ENCODE measurements at places on chromosomes 5 and 9.

DNA sequence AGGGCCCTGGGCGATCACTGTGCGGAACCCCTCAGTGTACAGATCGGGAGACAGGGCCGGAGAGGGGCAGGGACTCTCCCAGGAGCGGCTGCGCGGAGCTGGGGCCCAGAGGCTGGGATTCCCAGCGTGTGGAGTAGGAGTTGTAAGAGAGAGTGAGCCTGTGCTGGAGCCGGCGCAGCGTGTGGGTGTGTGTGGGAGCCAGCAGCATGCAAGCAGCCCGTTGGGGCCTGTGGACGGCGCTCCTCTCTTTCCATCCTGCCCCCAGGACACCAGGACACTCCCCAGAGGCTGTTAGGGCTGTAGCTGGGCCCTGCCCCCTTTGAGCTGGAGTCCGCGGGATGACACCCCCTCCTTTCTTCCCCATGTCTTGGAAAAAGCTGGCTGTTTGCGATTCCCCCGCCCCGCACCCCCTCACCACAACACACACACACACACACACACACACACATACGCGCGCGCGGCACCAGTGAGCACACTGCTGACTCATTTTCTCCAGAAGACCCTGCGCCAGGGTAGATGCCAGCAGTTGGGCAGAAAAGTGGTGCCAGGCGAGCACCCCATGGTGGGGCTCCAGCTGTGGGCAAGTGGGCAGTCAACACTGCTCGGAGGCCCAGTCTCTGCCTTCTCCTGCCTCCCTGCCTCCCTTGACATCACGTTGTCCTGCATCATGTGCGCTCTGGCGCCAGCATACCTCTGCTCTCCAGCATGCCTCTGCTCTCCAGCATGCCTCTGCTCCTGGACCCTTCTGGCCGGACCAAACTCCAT is 1.5 kb downstream of the COL27A1 start:
- peak; percentile 7 for DNase-seq

DNA sequence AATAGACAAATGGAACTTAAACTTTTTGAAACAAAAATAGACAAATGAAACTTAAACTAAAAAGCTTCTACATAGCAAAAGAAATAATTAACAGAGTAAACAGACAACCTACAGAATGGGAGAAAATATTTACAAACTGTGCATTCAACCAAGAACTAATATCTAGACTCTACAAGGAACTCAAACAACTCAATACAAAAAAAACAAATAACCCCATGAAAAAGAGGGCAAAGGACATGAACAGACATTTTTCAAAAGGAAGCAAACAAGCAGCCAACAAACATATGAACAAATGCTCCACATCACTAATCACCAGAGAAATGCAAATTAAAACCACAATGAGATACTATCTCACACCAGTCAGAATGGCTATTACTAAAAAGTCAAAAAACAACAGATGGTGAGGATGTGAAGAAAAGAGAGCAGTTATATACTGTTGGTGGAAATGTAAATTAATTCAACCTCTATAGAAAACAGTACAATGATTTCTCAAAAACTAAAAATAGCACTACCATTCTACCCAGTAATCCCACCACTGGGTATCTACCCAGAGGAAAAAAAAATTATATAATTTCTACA is 170.8 kb upstream of the RGMB start:
- DNase-seq: no peak

DNA sequence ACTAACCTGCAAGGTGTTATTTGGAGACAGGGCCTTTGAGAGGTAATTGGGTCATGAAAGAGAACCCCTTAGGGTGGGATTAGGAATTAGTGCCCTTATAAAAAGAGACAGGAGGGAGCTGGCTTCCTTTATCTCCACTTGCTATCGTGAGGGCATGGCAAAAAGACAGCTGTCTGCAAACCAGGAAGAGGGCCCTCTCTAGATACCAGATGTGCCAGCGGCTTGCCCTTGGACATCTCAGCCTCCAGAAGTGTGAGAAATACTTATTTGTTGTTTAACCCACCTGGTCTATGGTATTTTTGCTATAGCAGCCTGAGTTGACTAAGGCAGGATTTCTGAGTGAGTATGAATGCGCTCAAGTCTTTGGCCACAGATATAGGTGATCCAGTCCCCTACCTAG is 978 bp upstream of the RGS14 start:
- no peak for DNase-seq

DNA sequence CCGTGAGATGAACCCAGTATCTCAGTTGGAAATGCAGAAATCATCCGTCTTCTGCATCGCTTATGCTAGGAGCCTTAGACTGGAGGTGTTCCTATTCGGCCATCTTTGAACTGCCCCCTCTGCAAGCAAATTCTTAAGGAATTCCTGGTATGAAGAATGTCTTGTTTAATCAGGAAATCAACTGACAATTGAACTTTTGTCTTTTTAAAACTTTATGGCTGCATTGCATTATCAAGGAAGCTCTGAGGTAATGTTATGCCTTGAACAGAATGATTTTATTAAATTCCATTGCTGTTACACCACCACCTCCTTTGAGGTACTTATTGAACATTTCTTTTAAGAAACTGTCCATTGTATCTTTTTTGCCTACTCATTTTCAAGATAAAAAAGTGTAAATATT is 1915.7 kb upstream of the CDH9 start:
- DNase-seq: no peak

DNA sequence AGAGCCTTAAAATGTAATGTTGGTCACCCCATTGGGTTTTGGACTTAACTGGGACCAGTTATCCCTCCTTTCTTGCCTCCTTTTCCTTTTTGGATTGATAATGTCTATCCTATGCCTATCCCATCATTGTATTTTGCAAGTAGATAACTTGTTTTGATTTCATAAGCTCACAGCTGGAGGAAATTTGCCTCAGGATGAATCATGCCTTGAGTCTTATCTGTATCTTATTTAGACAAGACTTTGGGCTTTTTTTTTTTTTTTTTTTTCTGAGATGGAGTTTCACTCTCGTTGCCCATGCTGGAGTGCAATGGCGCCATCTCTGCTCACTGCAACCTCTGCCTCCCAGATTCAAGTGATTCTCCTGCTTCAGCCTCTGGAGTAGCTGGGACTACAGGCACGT is 443.3 kb downstream of the DNAH5 start:
- DNase-seq: no peak

GRCh38 chr9:136296434-136297015 is 7.4 kb downstream of the CCDC187 start:
- no peak for DNase-seq

- no peak for DNase-seq
Measured at GRCh38 chr9:122004589-122004988, 88.5 kb downstream of the TTLL11 start.

DNA sequence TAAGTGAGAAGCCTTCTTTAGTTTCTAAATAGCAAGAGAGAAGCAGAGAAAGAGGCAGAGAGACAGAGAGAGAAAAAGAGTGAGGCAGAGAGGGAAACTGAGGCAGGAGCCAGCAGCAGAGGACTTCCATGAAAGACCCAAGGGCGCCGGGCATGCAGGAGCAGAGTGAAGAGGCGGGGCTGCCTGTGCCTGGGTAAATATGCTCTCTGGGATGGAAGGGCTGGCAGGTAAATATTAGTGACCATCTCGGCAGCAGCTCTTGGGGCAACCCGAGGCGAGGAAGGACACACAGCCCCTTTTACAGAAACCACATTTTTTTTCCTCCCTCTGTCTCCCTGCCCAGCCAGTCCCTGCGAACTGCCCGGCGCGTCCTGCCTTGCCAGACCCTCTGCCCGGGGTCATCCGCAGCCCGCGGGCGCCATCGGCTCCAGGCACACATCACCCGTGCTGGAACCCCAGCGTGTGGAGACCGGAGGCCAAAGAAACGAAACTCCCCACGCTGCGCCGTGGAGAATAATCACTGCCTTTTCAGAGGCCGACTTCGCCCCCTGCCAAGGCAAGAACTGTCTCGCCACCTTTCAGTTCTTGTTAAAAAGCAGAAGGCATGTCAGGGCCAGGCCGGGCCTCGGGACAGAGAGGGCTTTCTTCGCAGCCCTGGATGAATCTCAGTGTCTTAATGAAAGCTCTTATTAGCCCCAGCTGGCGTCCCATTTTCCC is 61.3 kb downstream of the BOD1 start:
- no peak for DNase-seq

- no peak for DNase-seq
Measured at GRCh38 chr5:39119404-39120051, 45.3 kb upstream of the RICTOR start.

GRCh38 chr5:37850226-37850865 is 10.5 kb upstream of the GDNF start:
- no peak for DNase-seq

- DNase-seq: no peak
Measured at GRCh38 chr5:155056644-155057269, 43.2 kb downstream of the KIF4B start.

- DNase-seq: no peak
Measured at GRCh38 chr9:33221568-33221884, 18.4 kb upstream of the SPINK4 start.

GRCh38 chr5:150122158-150122510 is 33.5 kb downstream of the PDGFRB start:
- DNase-seq: no peak

- no peak for DNase-seq
Measured at GRCh38 chr9:26685818-26686217, 206.8 kb downstream of the CAAP1 start.

GRCh38 chr9:3879726-3880505 is 354.1 kb upstream of the RFX3 start:
- DNase-seq: no peak

GRCh38 chr5:6291961-6292360 is 86.4 kb downstream of the MED10 start:
- DNase-seq: peak; percentile 7

DNA sequence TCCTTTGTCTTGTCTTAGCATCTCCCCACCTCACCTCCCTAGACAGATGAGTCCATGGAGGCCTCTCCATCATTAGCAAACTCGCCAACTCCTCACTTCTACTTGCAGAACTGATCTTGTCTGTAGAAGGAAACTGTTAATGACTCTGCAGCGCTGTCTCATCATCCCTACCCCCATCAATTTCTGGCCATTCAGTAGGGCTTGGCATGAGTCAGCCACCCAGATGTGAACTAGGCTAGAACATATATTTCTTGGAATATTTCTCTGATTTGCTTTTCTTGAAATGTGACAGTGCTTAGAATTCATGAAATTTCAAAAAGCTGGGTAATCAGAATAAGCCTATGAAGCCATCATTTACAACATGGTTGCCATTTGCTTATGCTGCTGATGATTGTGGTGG is 1125.0 kb upstream of the DMAC1 start:
- no peak for DNase-seq

- DNase-seq: peak; percentile 47
Measured at GRCh38 chr9:136117291-136117915, 1.3 kb downstream of the TMEM250 start.

GRCh38 chr9:130215341-130216119 is 43.3 kb downstream of the NCS1 start:
- DNase-seq: no peak

GRCh38 chr9:119053070-119053469 is 316.2 kb downstream of the BRINP1 start:
- DNase-seq: no peak

DNA sequence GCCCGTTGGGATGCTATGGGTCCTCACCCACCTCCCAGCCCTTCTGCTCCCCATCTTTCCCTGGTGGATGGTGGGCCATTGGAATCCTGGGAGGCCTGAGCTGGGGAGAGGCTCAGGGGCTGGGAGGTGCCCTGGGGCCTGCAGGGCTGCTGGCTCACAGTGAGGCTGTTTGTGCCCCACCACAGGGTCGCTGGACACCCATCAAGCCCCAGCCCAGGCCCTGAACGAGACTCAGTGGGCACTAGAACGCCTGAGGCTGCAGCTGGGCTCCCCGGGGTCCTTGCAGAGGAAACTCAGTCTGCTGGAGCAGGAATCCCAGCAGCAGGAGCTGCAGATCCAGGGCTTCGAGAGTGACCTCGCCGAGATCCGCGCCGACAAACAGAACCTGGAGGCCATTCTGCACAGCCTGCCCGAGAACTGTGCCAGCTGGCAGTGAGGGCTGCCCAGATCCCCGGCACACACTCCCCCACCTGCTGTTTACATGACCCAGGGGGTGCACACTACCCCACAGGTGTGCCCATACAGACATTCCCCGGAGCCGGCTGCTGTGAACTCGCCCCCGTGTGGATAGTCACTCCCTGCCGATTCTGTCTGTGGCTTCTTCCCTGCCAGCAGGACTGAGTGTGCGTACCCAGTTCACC is 4.9 kb upstream of the AIF1L start:
- no peak for DNase-seq

DNA sequence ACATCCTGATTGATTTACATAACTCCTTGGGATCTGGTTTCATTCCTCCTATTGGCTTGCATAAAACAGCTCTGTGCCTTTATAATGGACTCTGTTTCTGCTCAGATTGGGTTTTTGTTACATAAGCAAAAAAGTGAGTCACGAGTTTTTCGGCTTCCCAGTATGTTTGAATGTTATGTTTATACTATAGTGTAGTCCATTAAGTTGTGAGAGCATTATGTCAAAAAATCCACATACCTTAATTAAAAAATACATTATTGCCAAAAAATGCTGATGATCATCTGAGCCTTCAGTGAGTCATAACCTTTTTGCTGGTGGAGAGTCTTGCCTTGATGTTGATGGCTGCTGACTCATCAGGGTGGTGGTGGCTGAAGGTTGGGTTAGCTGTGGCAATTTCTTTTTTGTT is 144.6 kb downstream of the CCDC171 start:
- no peak for DNase-seq

GRCh38 chr9:68603371-68603770 is 62.7 kb upstream of the TMEM252 start:
- DNase-seq: no peak

DNA sequence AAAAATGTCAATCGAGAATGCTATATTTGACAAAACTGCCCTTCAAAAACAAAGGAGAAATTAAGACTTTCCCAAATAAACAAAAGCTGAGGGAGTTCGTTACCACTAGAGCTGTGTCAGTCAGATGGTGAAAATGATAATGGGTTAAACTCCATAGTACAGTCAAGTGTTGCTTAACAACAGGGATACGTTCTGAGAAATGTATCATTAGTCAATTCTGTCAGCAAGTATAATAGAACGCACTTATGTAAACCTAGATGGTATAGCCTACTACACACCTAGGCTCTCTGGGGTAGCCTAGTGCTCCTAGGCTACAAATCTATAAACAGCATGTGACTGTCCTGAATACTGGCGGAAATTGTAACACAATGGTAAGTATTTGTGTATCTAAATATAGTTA is 138.7 kb downstream of the DRD1 start:
- no peak for DNase-seq

- DNase-seq: no peak
Measured at GRCh38 chr9:70677055-70677735, 262.7 kb upstream of the KLF9 start.

DNA sequence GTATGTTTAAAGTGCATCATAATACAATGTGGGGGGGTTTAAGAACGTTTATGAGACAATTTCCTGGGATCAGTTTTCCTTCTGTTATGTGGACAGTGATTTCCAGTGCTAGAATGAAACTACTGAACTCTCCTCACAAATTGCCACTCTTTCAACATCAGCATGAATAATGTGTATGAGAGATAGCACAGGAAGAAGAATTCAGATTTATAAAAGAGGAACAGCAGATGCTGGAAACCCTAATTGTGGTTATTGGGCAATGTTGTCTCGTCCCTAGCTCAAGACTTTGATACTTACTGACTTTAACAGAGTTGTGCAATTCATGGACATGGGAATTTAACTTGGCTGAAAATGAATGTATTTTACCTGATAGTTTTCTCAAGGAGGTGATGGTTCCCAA is 410.8 kb upstream of the MEF2C start:
- no peak for DNase-seq

GRCh38 chr9:111957856-111958631 is 61.4 kb downstream of the UGCG start:
- DNase-seq: peak; percentile 22

GRCh38 chr5:15737871-15738664 is 238.1 kb downstream of the FBXL7 start:
- DNase-seq: no peak

All from stimulated activated CD4-positive, alpha-beta T cell treated with anti-CD3 and anti-CD28 coated beads, Interleukin-4, amount 100 ng/mL, for 24 hours (primary cell).